ENCODE measurements at places on chromosomes 2 and 18.

GRCh38 chr2:75021672-75022071, 63.2 kb downstream of the POLE4 start:
- DNase-seq, result no peak

DNA sequence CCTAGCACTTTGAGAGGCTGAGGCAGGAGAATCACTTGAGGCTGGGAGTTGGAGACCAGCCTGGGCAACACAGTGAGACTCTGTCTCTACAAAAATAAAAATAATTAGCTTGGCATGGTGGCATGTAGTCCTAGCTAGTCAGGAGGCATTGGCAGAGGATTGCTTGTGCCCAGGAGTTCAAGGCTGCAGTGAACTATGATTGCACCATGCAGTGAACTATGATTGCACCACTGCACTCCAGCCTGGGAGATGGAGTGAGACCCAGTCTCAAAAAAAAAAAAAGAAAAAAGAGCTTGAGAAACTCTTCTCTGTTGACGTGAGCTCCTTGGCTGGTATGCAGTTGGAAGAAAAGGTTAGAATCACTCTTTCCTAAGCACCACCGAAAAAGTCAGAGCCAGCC, 125.1 kb upstream of the TNP1 start:
- DNase-seq, result no peak

DNA sequence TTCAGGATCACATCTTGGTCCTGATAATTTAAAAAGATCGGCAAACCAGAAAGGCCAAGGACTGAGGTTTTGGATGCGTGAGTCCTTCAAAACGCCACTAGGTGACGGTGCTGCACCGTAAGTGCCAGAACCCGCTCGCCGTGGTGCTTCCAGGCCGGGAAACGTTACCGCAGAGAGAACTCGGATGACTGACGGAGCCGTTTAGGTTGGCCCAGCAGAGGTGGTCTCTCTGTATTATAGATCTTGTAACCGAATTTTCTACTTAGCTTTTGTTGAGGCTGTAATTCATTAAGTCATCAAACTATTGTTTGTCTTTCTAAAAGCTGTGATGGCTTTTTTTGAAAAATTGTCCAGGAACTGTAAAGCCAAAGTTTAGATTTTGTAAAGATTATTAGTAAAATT, 39.8 kb upstream of the ADCYAP1 start:
- peak; percentile 60 for DNase-seq

DNA sequence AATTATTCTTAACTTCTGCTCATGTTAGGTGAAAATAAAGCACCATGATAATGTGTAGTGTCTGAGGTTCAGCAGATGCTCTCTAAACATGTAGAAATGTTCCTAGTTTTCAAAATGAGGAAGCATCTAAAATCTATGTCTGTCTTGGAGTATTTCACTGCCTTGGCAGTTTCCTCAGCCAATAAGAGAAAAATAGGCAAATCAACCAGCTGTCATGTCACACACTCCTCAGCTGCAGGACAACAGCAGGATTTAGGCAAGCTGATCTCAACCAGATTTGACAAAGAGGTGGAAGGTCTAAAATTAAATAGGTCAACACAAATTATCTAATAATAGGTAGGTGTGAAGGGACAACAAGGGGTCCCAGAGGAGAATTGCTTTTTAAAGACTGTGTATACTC, 164.1 kb upstream of the BOD1L2 start:
- no peak for DNase-seq

- DNase-seq, result no peak
Observed at GRCh38 chr2:240351088-240351741, 84.2 kb upstream of the GPC1 start.

GRCh38 chr2:238709325-238710025, 138.4 kb upstream of the TWIST2 start:
- DNase-seq, result no peak
